Stimulated activated CD4-positive, alpha-beta T cell treated with anti-CD3 and anti-CD28 coated beads, TNF-alpha, amount 100 ng/mL, for 24 hours (primary cell): ENCODE measurements at places on chromosomes 6 and 20.

DNA sequence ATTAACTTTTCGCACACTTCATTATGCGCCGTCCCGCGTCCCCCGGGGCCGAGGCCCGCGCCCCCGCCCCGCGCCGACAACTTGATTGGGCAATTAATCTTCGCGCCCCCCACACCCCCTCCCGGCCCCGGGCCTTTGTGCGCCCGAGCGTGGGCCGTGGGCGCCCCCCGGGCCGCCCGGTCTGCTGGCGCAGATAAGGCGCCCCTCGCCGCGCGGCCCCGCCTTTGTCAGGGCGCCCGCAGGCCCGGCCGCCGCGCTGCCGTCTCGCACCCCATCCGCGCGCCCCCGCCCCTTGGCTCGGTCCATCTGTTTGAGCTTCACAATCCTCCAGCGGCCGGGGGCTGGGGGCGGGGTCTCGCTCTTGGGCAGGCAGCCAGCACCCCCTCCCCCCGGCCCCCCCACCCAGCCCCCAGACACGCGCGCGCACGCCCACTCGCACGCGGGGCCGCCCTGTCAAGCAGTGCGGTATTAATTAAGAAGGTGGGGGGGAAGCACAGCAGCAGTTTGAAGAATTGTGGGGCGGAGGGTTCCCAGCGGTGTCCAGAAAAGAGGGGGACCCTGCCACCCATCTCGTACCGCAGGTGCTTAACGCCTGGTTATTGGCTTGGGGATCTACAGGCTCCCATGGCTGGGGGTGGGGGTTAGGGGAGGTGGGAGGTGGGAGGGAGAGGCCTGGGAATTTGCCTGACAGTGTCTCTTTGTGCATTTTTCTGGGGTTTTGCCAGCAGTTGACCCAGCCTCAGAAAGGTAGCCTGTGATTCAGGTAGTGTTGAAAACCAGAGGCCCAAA is 34.6 kb upstream of the SCRT2 start:
- DNase-seq: no peak

DNA sequence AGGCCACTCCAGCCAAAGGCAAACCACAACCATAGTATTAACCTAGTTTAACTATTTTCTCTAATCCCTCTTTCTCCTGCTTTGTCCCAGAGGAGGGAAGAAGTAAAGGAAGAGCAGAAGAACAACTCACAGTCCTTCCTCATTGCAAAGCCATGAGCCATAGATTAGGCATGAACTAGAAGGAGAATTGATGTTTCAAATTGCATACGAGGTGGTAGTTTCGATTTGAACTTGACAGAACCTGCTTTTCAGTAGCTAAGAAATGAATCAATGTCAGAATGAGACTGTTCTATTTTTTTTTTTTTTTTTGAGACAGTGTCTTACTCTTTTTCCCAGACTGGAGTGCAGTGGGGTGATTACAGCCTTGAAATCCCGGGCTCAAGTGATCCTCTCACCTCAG is 48.3 kb downstream of the PROKR2 start:
- no peak for DNase-seq

DNA sequence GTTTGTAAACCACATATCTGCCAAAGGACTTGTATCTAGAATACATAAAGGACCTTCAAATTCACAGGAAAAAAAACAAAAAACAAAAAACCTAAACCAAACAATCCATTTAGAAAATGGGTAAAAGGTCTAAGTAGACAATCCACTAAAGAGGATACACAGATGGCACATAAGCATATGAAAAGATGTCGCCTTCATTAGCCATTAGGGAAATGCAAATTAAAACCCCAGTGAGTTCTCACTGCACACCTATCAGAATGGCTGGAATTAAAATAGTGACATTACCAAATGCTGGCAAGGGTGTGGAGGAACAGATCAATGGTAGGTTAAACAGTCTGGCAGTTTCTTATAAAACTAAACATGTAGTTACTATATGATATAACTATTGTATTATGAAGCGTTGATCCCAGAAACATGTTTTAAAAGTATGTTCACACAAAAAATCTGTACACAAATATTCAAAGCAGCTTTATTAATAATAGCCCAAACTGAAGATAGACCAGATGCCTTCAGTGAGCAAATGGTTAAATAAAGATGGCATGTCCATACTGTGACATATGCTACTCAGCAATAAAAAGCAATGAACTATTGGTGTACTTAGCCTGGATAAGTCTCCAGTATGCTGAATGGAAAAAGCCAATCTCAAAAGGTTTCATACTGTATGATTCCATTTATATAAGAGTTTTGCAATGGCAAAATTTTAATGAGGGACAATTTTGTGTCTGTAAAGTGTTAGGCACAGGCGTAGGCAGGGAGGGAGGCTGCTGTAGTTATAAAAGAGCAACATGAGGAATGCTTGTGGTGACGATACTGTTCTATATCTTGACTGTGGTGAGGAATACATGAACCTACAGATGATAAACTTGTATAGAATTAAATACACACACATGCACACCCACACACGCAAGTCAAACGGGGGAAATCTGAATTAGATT is 43.9 kb downstream of the PLCB1 start:
- no peak for DNase-seq

DNA sequence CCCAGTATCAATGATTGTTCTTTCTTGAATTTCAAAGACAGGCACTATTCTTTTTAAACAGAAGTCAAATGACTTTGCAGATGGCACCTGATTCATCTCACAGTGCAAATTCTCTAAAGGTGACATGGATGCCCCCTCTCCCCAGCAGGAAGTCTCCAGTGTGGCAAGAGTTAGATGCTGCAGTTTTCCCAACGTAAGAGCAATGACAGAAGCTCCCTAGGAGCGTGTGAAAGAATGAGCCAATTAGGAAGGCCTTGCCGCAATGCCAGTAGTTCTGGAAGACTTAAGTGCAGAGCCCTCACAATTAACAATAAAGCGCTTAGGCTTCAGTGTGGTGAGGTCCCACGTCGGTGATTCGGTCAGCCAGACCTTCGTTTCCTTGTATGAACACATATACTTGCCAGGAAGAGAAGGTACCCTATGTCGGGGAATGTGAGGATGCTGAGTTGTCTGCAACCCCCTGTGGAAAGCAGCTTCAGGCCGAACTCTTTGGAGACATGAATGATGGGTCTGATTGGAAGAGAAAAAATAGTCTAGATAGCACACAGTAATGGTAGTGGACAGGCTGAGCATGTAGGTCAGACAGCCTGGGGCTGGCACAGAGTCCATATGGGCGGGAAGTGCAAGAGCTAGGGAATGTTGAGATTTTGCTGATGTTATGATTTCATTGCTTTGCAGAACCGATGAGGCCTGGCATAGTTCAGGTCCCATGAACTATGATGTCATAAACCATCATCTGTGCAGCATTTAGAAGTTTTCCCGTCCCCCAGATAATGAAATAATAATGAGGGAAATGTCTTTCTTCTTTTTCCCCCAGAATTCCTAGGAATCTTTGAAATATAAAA is 132.6 kb downstream of the PHACTR1 start:
- no peak for DNase-seq

DNA sequence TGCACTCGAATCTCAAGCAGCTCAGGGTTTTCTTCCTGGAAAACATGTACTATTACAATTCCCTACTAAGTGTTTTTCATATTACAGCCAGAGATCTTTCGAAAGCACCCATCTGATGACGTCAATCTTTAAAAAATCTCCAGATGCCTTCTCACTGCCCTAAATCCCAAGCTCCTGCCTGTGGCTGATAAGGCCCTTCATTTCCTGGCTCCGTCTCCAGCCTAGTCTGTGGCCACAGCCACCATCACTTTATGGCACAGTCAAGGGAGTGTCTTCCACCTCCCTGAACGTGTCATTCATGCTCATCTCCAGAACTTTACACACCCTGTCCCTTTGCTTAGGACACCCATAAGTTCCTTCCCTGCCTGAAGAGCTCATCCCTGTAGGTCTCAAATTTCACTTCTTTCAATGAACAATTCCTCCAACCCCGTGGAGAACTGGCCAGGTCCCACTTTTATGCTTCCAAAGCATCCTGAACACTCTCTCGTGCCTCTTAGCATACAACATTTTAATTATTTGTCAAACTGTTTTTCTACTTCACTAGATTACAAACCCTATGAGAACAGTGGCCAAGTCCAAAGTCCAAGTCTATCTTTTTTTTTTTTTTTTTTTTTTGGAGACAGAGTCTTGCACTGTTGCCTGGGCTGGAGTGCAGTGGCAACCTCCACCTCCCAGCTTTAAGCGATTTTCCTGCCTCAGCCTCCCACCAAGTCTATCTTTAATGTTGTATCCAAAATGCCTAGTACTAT is 106.1 kb upstream of the AGPAT4 start:
- no peak for DNase-seq

GRCh38 chr6:56816370-56816769 is 138.5 kb upstream of the BEND6 start:
- no peak for DNase-seq

- no peak for DNase-seq
Measured at GRCh38 chr6:35071347-35071994, 69.7 kb downstream of the TCP11 start.

DNA sequence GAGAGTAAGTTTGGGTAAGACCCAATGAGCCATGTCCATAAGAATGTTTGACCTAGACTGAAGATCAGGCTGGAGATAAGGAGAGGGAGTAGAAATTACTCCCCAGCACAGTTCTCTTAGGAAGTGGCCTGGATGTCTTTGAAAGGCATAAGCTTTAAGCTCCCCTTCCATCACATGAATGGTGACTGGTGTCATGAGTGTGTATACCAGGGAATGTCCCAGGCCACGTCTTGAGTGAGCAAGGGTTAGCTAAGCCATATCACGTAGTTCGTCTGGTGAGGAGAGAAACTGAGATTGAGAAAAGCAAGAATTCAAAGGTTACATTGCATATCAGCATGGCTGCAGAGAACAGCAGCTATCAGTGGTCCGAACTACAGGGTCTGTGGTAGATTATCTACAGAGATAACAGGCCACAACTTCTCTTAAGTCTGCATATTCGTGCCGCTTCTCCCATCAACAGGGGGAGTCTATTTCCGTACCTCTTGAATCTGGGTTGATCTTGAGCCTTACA is 60.1 kb upstream of the BMP2 start:
- DNase-seq: no peak

GRCh38 chr6:105835373-105835772 is 250.8 kb upstream of the PRDM1 start:
- DNase-seq: no peak

DNA sequence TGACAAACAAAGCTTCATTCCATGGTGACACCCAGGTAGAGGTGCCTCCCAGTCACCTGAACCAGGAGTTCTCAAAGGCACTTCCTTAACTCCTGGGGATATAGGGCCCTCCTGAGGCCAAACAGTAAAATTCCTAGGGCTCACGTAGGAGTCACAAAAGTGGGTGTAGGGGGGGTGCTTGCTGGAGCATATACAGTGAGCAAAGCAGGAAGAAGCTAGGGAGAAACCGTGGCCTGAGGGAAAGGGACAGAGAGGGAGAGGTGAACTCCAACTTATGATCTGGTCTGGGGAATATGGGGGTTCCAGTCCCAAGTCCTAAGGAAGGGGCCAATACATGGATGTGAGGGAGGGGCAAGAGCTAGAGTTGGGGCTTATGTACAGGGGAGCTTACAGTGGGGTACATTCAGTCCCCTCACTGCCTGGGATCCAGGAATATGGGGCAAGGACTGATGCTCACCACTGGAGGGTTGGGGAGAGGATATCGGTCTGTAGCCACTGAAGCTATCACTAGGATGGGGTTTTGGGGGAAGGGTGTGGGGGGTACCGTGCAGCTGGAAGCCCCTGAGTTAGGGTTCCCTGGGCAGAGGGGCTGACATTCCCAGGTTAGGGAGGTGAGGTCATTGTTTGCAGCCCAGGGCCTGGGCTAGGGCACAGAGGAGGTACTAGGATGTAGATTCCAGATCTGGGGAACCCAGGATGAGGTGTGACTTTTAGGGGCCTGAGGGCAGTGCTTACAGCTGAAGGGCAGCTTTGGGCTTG is 950 bp downstream of the PEDS1 start:
- DNase-seq: no peak

DNA sequence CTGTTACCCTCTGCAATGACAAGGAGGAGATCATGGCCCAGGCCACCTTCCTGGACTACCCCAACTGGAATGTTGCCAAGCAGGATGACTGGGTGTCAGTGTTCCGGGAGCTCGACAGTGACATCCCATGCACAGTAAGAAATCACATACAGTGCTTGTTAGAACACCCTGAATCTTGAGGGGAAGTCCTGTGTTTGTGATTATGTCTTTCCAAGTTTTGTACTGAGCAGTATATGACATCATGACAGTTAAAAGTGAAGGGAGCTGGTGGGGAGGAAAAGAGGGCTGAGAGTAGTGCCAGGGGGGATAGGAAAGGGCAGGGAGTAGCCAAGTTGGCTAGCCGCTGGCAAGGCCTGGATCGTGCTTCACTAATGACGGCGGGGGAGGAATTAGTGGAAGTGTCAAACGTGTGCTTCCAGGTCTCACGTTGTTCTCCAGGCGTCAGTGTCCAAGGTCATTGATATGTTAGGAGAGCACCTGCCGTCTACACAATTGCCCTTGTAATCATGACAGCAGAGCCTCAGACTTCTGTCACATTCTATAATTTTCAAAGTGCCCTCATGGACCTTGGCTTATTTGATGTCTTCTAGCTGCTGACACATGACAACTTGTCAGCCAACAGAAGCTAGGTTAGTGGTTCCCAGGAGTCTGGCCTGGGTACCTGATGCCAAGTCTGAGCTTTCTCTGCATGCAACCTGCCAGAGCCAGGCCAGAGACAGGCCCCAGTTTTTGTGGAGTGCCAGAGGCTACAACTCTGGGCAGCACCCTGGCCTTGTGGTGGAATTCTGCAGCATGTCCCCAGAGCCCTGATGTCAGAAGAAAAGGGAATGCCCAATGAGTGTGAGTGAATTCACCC is 18.8 kb downstream of the CFAP61 start:
- DNase-seq: no peak

GRCh38 chr6:112030206-112030960 is 23.5 kb upstream of the CCN6 start:
- DNase-seq: no peak

DNA sequence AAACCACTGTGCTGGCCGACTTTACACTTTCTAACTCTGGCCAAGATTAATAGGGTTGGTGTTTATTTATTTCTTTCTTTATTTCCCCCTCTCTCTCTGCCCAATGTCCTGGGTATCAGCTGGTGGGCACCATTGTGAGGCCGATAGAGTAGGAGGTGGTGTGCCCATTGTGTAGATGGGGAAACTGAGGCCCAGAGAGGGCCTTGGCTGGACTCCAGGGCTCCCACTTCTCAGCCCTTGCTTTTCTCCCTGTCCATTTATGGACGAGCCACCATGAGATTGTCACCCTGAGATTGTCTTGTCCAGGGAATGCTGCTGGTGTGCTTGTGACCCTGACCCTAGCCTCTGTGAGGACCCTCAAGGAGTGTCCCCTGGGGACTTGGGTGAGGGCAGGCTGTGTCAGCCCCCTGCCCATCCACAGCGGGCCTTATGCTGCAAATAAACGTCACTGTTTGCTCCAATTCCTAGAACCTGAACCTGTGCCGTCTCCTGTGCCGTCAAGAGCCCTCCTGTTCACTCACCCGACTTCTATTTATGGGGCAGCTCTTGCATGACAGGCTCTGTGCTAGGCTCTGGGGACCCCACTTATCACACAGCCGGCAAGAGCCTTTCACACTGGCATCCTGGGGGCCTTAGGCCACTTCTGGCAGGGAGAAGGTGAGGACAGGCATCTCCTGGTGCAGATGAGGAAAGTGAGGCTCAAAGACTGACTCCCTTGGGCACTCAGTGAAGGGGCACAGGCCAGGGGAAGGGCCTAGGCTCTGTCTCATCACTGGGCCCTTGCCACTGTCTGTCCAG is 24.8 kb downstream of the SUN5 start:
- no peak for DNase-seq

- DNase-seq: no peak
Measured at GRCh38 chr20:10531848-10532247, 96.7 kb downstream of the SLX4IP start.

GRCh38 chr20:2118783-2119182 is 17.2 kb downstream of the STK35 start:
- no peak for DNase-seq

- DNase-seq: no peak
Measured at GRCh38 chr6:108665495-108666196, 104.9 kb downstream of the FOXO3 start.
